ENCODE measurements at places on chromosomes 16 and 17.

DNA sequence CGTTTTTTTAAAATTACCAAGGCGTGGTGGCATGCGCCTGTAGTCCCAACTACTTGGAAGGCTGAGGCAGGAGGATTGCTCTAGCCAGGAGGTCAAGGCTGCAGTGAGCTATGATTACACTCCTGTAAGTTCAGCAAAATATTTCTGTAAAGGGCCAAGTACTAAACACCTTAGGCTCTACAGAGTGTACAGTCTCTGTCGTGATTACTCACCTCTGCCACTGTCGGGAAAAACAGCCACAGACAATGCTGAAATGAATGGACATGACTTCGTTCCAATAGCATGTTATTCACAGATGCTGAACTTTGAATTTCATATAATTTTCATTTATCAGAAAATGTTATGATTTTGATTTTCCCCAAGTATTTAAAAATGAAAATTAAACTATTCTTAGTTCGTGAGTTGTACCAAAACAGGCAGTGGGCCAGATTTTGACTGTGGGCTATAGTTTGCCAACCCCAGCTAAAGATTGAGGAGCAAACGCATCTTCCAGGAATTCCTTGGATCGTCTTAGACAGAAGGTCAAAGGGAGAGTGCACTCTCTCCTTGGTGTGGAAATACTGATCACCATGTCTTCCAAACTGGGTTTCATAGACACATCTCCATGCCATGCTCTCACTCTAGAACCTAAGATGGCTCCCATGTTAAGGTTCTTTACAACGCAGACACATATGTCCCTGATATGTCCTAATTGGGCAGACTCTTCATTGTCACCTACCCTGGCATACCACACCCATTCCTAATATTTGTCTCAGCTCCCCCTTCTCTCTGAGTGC lies 89.5 kb downstream of the MARF1 start:
- DNase-seq = no peak

DNA sequence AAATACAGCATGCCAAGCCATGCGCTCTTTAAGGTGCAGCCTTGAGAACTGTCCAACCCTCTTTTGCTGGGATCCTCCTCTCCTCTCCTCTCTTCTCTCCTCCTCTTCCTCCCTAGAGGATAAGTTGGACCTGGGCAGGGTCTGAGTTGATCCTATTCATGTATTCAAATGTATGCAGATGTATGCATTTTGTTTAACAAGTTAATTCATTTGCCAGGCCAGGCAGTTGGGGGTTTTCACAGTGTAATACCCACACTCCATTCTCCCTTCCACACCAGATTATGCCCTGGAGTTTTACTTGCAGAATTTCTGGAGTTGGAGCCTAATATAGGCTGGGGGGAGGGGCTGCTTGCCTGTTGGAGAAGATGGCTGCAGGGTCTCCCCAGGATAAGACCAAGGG lies 226.2 kb upstream of the SDK2 start:
- no peak for DNase-seq

DNA sequence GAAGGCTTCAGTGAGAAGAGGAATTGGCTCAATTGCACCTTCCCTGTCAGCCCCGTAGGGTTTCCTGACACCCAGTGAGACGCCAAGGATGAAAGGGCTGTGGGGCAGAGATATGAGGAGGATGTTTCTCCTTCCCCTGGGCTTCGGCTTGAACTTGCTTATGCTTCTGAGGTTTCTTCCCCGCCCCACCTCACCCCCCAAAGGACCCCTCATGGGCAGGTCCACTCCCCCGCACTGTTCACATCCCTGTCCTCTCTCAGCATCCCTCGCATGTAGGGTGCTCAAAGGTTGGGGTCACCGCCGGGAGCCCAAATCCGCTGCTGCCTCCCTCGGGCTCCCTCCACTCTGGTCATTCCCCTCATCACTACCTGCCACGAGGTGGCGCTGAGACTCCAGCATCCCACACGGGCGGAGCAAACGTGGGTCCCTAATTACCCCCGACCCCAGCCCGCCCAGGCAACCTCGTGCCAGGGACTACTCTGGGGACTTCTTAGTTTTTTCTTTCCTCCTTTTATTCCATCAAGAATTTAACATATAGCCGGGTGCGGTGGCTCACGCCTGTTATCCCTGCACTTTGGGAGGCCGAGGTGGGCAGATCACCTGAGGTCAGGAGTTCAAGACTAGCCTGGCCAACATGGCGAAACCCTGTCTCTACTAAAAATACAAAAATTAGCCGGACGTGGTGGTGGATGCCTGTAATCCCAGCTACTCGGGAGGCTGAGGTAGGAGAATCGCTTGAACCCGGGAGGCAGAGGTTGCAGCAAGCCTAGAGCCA lies 3.3 kb upstream of the TRARG1 start:
- no peak for DNase-seq

DNA sequence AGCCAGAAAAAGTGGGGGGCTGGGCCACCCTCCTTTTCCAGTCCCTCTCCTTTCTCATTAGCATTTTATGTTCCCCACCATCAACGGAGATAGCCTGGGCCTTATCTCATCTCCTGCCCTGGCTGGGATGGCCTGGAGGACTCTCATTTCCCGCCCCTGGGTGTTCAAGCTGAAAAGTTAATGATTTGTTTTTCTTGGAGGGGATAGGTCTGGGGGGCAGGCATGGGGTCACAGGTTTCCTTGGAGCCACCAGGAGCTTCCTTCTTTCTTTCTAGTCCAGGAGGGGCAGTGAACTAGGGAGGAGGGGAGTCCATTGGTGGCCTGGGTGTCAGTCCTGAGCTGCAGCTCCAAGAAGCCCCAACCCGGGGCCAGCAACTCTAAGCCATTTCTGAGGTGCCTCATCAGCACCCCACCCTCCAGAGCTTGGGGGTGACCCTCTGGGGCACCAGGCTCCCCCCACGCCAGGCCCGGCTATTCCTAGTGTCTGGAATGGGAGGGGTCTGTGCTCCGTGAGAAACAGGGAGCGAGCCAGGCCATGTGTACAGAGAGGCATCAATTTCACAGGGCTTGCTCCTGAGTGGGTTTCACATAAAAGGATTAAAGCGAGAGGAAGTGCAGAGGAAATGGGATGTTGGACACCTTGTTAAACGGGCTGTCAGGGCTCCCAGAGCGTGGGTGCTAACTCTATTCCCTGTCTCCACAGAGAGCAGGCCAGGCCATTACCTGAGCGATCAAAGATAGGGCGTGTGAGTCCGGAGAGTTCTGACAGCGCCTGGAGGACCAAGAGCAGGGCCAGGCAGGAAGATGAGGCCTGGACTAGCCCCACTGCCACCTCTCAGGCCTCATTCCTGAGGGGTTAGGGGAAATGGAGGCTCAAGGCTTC lies 90.6 kb upstream of the LHX1 start:
- no peak for DNase-seq

DNA sequence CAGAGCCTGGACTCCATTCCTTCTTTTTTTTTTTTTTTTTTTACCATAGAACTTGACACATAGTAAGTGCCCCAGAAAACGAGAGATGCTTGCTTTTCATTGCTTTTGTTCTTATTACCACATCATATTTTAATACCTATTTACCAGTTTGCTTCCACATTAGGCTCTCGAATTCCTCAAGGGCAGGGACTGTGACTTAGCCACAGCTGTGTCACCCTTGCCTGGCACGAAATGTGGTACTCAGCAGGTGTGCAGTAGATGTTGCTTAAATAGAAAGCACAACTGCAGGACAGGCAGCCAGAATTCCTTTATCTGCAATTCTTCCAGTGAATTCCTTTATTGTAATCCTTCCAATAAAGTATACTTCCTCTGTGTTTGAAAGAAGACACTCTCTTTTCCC lies 393.0 kb downstream of the HAPSTR1 start:
- DNase-seq = no peak

- DNase-seq = no peak
These were observed 289.0 kb downstream of the CEP112 start for GRCh38 chr17:65902831-65903522.

GRCh38 chr17:57745242-57745641 lies at the start of gene CCDC182:
Gene CCDC182, minus strand, starts transcription at chr17:57745299. Its CDS starts 27 bp downstream, at chr17:57745272.
- DNase-seq = no peak

DNA sequence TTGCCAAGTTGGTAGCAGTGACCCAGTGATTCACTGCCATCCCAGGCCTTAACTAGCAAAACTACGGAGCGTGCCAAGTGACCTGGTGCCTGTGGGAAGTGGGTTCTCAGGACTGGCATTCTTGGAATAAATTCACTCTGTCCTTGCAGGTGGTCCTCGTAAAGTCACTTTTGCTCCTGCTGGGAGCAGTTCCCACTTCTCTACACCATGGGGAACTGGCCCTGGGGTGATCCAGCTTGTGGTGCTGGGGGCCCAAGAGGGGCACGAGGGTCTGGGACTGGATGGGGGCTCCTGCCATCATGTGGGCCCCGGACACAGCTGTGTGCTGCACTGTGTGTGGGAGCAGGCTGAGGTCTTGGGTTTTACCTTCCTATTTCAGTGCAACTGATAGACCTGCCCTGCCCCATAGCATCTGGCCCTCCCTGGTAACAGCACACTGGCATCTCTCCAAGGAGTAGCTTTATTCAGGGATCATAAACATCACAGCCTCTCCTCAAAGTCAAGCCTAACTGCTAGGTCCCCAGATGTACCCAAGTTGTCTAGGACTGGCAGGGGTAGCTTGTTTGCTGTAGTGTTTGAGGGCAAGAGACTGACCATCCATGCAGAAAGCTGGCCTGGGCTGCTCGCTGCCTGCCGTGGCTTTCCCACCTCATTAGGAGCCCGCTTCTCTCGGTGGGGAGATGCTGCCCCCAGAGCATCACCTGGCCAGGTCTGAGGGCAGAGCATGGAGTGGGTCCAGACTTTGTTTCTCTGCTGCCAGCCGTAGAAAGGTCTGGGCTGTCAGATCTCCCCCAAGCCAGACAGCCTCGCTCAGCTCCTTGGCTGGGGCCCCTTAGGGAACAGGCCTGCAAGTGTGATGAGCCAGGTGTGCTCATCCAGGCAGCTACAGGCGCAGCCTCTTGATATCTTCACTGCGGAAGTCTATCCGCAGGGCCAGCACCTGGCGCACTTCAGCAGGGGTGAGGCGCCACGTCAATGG lies 26.0 kb downstream of the FCSK start:
- DNase-seq = no peak

GRCh38 chr17:66255112-66255511 lies 25.9 kb upstream of the APOH start:
- DNase-seq = no peak

DNA sequence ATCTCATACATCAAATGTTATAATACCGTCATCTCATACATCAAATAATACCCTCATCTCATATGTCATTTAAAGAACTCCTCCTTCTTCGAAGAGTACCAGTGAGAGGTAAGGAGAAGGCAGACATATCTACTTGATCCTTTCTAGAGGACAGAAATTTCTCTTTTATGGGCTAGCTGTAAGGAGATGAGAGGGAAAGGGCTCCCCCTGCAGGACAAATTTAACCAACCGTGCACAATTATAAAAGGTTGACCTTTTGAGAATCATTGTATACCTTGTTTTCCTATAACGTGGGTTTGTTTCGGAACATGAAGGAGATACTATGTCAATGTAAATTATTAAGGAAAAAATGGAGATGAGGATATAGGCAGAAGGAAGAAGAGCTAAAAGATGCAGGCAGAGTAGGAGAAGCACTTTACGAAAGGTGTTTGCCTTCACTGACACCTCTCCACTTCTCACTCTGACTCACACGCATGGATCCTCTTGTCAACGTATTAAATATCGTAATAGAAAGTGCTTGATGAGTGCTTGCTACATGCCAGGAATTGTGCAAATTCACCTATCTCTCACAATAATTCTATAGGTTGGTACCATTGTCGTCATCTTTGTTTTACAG lies 465.9 kb upstream of the ERCC4 start:
- DNase-seq = no peak

- DNase-seq = no peak
These were observed 30.2 kb downstream of the SPHK1 start for GRCh38 chr17:76414334-76415295.

DNA sequence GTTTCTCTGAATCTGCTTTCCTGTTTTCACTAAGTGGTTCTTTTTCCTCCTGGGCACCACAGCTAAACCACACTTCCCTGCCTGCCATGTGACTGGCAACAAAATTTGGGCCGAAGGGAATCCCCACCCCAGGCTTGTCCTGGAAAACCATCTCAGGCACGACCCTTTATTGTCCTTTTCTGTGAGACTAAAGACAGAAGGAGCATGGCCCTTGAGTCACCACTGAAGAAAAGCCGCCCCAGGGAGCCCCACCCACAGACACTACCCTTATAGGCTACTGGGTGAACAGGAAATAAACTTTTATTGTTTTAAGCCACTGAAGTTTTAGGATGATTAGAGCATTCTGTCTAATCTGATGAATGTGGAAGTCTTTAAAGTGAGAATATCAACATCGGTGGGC lies 88.6 kb upstream of the BRD7 start:
- DNase-seq = no peak

DNA sequence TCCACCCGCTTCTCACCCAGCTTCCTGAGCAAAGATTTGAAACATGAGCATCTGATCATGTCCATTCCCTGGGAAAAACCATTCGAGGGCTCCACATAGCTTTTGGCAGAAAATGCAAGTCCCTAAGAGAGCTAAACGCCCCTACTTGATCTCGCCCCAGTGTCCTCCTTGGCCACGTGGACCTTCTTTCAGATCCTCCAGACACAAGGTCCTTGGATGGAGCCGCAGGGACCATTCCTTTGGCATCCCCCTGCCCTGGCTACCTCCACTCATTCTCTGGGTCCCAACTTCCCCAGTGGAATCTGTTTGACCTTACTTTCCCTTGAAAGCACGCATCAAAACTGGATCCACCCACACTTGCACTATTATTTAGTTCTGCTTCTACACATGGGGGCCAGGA lies 146.5 kb downstream of the SDK2 start:
- no peak for DNase-seq

DNA sequence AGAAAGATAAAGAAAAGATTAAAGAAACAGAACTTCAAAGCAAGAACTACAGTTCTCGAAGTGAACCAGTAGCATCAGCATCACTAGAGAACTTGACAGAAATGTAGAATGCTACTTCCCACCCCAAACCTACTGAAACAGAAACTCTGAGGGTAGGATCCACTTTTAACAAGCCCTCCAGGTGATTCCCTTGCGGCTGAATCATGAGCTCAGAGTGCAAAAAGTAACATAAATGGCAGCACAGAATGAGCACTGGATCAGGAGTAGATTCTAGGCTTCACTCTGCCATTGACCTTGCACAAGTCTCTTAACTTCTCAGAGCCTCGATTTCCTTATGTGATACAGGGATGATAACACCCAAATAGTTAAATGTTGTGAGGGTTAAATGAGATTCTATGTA lies 5.8 kb downstream of the TOM1L2 start:
- no peak for DNase-seq

- no peak for DNase-seq
These were observed 24.9 kb downstream of the TERB1 start for GRCh38 chr16:66776457-66776856.

DNA sequence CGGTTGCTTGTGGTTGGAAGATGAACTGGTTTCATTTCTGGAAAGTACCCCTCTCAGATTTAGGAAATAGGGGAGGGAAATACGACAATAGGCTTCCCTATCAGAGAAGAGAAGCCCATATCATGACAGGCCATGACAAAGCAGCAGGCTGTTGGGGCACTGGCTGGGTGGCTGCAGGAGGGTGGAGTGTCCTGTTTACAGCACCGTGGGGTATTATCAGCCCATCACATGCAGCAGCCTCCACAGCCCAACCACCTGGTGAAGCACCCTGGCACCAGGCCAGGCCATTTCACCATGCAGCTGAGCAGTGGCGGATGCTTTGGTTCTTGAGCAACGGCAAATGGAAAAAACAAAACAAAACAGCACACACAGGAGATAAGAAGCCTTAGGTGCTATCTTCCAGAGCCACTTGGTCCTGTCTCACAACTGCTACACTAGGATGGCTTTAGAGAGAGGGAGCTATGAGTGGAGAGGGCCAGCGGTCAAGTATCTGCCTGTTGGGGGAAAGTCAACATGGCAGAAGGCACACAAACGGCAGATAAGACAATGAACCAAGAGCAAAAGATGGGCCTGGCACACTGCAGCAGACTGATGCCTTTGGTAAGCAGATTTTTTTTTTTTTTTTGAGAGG lies 24.2 kb downstream of the FAM117A start:
- DNase-seq = no peak
